ENCODE measurements at places on chromosomes 3 and 15.

DNA sequence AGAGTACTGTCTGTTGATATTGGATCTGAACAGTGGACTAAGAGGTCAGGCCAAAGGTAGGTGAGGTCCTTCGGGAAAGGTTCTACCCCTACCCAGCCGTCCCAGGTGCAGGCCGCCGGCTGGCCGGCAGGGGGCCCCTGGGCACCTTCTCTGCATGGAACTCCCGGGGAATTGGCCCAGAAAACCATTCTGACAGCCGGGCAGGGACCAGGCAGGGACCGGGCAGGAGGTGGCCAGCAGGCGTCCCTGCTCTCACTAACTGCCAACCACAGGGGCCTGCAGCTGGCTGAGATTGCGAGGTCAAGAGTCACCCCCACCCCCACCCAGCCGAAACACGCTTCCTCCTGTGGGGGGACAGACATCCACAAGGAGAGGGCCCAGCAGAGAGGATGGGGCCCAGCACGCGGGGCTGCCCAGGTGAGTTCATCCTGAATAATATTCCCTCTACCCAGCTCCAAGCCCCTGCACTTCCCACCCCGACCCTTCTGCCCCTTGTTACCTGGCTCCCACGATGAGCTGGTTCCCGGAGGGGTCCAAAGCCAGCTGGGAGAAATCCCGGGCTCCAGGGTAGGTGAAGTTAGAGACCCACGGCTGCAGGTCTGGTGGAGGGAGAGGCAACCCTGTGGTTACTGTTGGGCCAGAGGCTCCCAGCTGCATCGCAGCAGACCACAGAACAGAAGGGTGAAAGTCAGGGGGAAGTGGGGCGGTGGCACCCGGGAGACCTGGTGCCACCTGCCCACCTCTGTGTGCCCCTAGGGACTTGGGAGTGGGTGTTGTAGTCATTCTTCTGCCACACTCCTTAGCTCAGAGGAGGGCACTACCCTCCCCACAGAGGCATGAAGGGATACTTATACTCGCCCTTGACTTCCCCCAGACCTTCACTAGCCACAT lies 84.4 kb downstream of the SEMA5B start:
- DNase-seq = peak; percentile 91

DNA sequence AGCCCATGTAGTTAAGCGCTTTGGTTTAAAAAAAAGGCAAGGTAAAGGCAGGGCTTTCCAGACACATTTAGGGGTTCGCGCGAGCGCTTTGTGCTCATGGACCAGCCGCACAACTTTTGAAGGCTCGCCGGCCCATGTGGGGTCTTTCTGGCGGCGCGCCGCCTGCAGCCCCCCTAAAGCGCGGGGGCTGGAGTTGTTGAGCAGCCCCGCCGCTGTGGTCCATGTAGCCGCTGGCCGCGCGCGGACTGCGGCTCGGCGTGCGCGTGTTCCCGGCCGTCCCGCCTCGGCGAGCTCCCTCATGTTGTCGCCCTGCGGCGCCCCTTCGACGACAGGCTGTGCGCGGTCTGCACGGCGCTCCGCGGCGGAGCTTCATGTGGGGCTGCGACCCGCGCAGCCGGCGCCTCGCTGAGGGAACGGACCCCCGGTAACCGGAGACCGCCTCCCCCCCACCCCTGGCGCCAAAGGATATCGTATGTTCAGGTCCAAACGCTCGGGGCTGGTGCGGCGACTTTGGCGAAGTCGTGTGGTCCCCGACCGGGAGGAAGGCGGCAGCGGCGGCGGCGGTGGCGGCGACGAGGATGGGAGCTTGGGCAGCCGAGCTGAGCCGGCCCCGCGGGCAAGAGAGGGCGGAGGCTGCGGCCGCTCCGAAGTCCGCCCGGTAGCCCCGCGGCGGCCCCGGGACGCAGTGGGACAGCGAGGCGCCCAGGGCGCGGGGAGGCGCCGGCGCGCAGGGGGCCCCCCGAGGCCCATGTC lies 927 bp downstream of the SMAD6 start:
- DNase-seq = peak; percentile 46

DNA sequence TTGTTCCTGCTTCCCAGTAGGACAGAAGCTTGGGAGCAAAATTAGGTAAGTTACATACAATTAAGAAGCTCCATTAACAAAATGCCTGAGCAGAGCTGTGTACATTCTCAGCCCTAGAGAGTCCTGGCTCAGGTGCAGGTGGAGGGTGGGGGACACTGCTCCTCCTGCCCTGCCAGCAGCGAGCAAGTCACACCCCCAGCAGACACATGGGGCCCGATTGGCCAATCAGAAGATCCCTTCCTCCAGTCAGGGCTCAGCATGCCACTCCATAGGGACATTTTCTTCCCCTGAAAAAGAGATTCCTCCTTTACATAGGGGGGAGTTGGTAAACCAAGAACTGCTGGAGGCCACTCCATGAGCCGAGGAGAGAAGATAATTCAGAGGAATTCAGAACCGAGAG lies 62.1 kb downstream of the PLXNA1 start:
- DNase-seq = no peak

DNA sequence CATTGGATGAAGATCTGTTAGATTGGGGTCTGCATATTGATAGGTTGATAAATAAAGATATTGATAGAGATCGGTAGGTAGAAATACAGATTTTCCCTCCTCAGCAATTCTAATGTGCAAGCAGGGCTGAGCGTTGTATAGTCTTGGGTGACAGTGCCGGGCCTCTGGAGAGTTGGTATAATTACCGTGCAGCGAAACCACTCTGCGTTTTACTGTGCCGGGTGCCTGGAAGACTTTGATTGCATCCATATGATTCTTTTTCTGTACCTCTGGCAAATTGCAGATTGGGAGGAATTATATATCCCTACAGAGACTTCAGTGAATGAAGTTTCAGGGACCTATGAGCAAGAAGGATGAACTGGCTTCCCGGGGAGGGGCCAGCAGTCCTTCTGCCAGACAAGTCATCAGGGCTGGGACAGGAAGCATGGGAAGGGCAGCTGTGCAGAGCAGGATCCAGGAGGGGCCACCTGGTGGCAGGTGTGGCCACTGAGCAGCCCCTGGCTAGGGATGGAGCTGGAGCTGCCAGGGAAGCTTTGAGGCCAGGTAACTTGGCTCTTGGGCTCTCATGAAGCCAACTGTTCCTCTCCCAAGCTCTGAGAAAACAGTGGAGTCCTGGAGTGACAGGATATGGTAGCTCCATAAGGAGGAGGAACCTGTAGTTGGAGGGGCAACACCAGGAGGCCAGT lies 132.5 kb downstream of the APBA2 start:
- DNase-seq = no peak

- DNase-seq = no peak
These were observed 26.9 kb downstream of the PXK start for GRCh38 chr3:58359621-58360020.

DNA sequence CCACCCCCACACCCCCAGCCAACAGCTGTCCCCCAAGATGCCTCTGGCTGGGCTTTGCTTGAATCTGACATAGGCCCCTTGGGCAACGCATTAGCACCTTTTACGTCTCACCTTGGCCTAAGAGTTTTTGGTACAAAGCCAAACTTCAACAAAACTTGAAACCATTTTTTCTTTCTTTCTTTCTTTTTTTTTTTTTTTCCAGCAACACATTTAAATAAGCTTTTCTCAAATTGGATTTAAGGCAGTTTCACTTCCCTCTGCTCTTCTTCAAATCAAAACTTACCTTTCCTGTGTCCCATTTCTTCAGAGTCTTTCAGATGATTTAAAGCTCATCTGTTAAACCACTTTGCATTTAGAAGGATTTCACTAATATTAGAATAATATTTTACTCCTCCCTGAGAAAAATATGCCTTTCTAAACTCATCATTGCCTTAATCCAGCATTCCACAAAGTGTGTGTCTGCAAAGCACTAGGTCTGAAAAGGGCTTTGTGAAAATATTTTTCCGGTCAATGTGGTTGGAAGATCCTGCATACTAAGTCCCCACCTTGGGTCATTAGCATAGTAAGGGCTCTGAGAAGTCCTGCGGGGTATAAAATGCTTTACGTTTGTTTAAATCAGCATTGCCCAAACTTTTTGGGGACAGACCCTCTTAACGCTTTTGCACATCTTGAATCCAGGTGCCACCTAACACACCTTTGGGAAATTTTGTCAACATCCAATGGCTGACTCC lies 217.0 kb downstream of the TLE3 start:
- DNase-seq = no peak

DNA sequence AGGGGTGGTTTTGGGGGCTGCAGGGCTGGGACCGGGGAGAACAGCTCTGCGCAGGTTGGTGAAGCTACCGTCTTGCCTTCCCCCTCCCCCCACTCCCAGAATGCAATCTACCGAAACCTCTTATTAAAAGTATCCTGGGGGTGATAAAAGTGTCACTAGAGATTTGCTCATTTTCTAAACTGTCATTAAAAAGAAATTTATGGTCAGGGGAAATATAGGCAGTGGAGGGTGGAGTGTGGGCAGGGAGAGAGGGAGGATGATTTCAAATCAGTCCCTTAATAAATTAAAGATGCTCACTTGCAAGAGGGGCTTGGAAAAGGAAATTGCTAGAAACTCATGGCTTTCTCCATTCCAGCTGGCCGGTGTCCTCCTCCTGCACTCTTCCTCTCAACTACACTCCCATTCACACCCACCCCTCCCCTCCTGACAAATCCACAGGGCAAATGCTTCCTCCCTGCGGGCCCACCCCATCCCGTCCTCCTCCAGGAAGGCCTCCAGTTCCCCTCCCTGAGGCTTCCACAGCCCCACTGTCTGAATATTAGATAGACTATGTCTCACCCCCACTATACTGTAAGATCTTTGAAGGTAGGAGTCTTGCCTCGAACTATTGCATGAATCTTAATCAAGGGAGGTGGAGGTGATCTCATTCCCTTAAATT lies 83.9 kb downstream of the TLE3 start:
- DNase-seq = no peak

- DNase-seq = no peak
These were observed 204.3 kb downstream of the ADAMTS9 start for GRCh38 chr3:64483467-64483866.

DNA sequence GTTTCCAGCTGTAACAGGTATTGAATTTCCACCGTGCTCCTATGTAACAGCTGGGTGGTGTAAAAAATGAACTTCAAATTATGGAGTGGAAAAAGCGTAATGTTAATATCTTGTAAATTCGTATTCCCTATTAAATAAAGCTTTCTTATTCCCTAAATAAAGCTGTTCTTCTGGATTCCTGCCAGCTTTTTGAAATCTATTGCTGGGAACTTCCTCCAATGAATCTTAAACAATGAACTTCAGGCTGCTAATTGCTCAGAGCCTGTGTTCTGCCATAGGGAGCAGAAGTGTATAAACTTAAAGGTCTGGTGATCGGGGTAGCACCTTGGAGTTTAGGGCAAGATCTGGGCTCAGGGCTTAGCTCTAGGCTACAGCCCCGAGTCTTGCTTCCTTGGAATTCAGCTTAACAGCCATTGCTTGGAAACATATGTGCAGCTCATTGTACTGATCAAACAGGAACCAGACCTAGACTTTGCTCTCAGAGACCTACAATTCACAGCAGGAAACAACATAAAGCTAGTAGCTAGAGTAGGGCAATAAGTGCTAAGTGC lies 1.4 kb downstream of the ARL14 start:
- no peak for DNase-seq

- DNase-seq = peak; percentile 35
These were observed 55.0 kb downstream of the FLNB start for GRCh38 chr3:58063022-58063815.

DNA sequence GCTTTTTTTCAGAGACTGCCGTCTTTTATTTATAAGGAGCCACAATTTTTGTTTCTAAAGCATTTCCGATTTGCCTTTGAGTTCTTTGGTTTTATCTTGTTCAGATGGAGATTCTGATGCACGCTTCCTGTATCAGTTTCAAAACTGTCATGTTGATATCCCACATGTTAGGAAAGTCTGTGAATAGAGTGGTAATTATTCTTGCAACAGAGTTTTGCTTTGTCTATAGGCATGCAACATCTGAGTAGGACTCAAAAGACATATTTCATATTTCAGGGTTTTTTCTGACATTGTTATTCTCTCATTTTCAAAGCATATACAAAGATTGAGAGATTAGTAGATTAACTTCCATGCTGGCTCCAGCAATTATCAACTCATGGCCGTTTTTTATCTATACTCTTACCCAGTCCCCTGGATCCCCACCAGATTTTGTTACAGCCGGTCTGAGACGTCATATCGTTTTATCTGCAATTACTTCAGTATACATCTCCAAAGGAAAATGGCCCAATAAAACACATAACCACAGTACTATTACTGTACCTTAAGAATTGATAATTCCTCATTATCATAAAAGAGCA lies 22.4 kb downstream of the PAQR5 start:
- DNase-seq = no peak
